CD4-positive, alpha-beta T cell treated with Interleukin-2 at 100 ng/mL for 4 hours (primary cell): ENCODE measurements at places on chromosomes 11 and 22.
A peak's percentile ranks its signal among the peaks of the same experiment; 100 is the strongest.

- peak; percentile 35 for DNase-seq
These were observed 56.1 kb downstream of the PIWIL4 start for GRCh38 chr11:94623120-94623735.

- DNase-seq, result no peak
These were observed 30.2 kb upstream of the EP300 start for GRCh38 chr22:41062146-41062545.

DNA sequence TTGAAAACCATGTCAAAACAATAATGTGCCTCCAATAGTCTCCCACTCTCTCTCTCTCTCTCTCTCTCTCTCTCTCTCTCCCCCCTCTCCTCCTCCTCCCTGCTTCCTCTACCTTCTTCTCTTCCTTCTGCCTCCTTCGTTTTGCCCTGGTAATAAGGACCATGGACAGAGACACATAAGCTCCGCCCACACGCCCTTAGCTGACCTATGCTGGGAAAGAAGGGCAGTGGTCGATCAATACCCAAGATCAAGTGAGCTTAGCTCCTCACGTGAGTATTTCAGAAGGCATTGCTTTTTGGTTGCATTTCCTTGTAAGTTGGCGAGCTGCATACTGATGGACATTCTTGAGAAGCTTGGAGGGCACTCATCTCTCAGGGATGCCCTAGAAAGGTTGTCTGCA lies 194.8 kb downstream of the MIAT start:
- DNase-seq, result no peak

GRCh38 chr11:119615003-119615881 lies 113.8 kb downstream of the NECTIN1 start:
- DNase-seq, result peak; percentile 1

GRCh38 chr11:116990811-116991210 lies 107.4 kb downstream of the SIK3 start:
- no peak for DNase-seq

DNA sequence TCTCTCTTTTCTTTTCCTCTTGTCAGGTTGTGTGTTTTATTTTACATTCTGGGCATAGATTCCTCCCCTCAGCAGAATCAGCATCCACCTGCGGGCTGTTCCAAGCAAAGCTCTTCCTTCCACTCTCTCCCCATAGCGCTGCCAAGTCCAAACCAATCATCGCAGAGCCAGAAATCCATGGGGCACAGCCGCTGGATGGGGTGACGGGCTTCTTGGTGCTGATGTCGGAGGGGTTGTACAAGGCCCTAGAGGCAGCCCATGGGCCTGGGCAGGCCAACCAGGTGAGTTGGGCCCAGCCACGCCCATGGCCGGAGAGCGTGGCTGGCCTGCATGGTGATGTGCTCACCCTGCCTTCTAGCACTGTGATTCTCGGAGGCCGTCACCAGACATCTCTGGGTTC lies 22.1 kb downstream of the TAB1 start:
- DNase-seq, result no peak

DNA sequence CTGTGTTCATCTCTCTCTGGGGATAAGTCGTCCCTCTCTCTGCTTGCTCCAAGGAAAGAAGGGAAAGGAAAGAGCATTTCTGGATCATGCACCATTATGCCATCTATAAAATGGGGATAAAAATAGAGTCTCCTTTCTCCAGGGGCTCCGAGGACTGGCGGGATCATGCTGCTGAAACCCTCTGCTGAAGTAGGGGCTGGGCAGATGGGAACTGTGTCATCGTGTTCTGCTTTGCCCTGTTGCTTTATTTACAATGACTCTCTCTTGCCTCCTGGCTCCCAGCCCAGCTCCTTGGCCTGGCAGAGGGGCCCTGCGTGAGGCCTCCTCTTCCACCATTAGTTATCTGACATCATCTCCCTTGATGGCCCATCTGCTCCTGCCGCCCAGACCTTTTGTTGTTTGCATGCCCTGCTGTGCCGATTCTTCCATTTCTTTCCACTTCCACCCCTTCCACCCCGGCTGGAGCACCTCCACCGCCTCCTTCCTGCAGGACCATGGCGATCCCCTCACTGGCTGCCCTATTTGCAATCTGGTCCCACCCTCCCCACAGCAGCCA lies 200.9 kb downstream of the MYO18B start:
- no peak for DNase-seq

GRCh38 chr11:23405350-23405937 lies 545.2 kb upstream of the CCDC179 start:
- DNase-seq, result no peak
